ENCODE measurements at places on chromosomes 7 and 10.

DNA sequence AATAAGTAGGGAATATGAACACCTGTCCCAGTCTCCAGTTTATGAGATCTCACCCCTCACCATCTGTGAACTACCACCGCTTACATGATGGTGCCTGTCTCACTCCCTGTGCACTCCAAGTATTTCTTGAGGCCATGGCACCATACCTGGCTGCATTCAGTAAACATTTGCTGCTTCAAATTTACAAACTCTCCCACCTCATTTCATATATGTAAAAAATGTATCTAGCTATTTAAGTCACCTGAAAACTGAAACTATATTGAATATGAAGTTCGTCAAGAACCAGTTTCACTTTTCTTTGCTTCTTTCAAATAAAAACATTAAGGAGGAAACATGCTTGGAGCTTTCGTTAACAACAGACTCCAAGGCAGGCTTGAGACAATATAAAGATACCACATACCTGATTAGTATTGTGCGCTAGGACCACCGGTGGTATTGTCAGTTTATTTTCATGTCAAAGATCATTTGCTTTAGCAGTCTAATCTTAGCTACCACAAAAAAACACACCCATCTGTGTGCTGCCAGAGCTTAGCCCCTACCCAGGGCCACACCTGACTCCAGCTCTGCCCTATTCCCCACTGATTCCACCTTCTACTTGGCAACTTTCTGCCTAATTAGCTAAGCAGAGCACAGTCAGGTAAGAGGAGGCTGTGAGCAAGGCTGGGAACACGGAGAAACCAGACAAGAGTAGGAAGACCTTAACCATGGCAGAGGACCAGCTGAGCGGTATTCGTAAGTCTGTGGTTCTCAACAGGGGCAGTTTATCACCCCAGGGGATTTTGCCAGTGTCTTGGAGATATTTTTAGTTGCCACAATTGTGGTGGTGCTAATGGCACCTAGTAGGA lies 92.0 kb downstream of the ZFAND4 start:
- peak; percentile 24 for DNase-seq

DNA sequence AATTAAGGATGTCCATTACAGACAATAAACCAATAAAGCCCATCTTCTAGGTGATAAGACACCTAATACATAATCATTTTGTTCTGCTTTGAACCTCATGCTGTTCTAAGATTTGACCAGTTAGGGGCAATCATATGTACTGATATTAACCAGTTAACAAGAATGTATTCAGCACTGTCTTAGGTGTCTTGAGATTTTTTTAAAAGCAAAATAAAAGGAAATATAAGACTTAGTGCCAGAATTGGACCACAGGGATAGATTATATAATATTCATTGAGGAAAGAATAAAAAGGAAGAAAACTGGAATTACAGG lies 32.0 kb downstream of the IMMP2L start:
- DNase-seq: no peak

DNA sequence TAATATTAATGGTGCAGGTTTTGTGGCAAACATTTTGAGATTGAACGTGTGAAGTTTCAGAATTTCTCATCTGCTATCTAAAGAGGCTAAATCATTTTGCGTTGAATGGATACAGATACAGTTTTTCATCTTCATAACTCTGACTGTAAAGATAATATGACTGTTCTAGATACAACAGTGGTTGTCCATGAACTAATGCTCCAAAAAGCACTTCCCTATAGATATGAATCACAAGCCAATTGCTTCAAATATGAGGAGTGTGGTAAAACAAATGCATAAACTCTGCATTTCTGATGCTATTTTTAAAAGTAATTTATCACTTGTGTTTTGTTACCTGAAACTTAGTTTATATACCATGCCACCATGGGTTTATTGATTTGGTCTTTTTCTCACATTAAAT lies 750.1 kb downstream of the MAGI2 start:
- DNase-seq: no peak

DNA sequence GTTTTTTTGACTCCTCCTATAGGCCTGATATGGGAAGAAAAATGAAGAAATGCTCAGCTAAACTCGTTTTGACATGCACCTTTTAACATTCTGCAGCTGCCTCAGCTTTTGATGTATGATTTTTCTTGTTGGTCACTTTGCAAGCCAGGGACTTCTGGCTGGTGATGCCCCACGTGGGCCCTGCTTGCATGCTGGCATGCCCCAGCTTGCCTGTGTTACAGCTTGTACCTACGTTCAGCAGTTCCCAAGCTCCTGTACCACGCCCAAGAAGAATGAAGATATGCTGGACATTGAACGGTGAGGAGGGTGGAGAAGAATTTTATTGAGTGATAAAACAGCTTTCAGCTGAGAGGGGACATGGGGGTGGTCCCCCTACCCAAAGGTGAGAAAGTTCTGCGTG lies 245.6 kb upstream of the FZD8 start:
- DNase-seq: no peak

GRCh38 chr7:148299350-148300276 lies 291.0 kb upstream of the C7orf33 start:
- no peak for DNase-seq

DNA sequence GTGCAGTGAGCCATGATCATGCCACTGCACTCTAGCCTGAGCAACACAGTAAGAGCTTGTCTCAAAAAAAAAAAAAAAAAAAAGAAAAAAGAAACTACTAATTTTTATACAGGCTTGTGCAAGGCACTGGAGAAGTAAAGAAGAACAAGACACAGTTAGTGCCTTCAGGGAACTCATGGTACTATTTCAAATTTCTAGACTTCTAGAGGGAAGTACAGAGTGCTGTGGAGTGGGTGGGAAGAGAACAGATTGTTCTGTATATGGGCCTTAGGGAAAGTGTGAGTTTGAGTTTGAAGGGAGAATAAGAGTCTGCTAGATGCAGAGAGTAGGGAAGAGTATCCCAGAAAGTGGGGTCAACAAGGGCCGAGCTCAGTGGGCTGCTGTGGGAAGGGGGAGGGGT lies 234.8 kb downstream of the PHTF2 start:
- no peak for DNase-seq

- no peak for DNase-seq
Observed at GRCh38 chr10:18155321-18155720, 15.1 kb downstream of the CACNB2 start.

DNA sequence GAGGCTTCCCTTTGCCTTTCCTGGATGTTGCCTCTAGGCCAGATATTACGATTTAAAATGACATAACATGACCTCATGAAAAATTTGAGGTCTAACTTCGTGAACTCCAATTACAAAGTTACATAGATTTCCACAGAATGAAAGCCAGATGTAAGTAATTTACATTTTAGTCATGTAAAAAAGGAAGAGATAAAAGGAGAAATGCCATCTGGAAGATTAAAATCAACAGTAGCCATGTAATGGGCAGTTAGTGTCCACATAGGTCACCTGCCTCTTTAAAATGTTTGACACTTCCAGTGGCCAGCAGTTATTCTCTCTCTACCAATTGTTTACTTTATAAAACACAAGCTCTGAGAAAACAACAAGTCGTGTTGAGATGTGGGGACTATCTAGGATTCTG lies 4.1 kb upstream of the VSTM2A start:
- no peak for DNase-seq

DNA sequence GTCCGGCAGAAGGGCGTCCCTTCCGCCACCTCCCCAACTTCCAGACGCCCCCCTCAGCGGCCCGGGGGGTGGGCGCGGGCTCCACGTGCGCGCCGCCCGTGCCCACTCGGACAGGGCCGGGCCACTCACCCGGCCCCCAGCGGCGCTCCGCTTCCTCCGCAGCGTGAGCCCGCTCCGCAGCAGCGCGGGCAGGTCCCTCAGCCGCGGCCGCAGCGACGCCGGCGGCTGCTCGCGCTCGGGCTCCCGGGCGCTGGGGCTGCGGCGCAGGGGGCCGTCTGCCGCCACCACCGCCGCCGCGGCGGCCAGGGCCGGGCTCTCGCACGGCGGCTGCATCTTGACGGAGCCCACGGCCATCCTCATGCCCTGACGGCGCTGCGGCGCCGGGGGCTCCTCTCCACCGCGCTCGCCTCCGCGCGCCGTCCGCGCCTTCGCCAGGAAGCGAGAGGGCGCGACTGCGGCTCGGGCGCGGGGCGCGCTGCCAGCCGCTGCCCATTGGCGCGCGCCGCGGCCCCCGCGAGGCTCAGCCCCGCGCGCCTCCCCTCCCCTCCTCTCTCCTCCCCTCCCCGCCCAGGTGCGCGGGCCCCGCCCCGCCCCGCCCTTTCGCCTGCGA lies at the start of gene RAPGEF5:
RAPGEF5 (minus strand) TSS at position 454 of the 610 bp plus-strand sequence; CDS start at position 360, 94 bp downstream.
- no peak for DNase-seq

GRCh38 chr7:40506158-40506557 lies 371.4 kb downstream of the SUGCT start:
- DNase-seq: no peak

GRCh38 chr7:81626008-81626407 lies 143.8 kb downstream of the HGF start:
- no peak for DNase-seq

DNA sequence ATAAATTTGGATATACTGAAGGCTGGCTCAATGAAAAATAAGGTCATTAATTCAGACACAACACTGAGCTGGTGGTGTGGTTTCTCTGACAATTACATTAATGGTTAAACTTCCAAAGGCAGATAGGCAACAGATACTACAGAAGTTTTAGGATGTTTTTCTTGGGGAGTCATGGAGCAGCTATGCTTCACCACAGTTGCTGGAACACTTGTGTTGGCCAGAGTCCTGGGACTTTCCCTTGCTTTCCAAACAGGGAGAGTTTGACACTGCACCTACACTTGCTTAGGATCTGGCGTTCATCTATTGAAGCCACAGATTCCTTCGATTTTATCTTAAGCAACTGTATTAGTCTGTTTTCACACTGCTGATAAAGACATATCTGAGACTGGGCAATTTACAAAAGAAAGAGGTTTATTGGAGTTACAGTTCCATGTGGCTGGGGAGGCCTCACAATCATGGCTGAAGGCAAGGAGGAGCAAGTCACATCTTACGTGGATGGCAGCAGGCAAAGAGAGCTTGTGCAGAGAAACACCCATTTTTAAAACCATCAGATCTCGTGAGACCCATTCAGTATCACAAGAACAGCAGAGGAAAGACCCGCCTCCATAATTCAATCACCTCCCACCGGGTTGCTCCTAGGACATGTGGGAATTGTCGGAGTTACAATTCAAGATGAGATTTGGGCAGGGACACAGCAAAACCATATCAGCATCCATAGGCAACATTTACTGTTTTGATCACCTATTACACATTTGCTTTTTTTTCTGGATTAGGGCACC lies 27.8 kb upstream of the TMEM178B start:
- no peak for DNase-seq

GRCh38 chr7:129831424-129832058 lies 121.2 kb downstream of the UBE2H start:
- no peak for DNase-seq

DNA sequence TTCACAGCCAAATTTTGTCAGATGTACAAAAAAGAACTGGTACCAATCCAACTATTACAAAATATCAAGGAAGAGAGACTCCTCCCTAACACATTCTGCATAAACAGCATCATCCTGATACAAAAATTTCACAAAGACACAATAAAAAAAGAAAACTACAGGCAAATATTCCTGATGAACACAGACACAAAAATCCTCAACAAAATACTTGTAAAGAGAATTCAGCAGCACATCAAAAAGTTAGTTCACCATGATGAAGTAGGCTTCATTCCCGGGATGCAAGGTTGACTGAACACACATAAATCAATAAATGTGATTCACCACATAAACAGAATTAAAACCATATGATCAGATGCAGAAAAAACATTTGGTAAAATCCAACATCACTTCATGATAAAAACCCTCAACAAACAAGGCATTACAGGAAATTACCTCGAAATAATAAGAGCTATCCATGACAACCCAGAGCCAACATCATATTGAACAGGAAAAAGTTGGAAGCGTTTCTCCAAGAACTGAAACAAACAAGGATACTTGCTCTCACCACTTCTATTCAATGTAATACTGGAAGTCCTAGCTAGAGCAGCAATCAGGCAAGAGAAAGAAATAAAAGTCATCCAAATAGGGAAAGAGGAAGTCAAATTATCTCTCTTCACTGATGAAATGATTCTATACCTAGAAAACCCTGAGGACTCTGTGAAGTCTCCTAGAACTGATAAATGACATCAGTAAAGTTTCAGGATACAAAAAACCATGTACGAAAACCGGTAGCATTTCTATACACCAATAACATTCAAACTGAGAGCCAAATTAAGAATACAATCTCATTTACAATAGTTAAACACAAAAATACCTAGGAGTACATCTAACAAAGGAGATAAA lies 223.1 kb downstream of the REEP3 start:
- no peak for DNase-seq

DNA sequence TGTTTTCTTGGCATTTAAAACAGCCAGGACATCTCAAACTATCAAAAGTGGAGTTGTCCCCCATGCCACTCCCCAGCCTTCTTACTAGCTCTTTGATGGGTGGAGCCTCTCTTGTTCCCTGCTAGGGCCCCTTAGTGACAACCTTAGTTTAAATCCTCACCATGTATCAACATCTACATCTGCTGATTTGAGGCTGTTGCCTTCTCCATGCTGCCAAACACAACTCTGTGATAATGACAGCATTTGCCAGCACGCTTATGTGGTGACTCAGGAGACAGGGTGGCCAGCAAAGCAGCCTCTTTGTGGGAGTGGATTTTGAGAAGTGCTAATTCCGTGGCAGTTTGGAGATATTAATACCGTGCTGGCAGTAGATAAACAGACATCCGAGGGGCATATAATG lies 145.4 kb downstream of the LRRC4 start:
- no peak for DNase-seq

GRCh38 chr10:54402576-54402975 lies 398.5 kb downstream of the PCDH15 start:
- DNase-seq: no peak

GRCh38 chr7:155355745-155356144 lies 58.1 kb downstream of the INSIG1 start:
- no peak for DNase-seq

DNA sequence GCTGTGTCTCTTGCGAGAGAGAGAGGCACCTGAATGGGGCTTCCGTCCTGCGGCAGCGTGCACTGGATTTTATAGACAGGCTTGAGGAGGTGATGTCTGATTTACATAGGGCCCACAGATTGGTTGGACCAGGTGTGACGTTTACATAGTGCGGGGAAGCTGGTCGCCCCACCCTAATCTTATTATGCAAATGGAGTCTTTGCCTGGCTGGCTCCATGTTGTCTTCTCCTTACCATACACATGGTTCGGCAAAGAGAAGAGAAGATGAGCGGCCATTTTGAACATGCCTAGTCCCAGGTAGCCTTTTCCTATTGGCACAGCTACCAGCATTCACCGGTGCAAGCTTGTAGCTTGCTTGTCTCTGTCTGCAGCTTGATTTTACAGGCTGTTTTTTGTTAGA lies 238.5 kb upstream of the GALNT17 start:
- no peak for DNase-seq

- DNase-seq: no peak
Observed at GRCh38 chr10:104340641-104341040, 2.4 kb upstream of the ITPRIP start.

- no peak for DNase-seq
Observed at GRCh38 chr10:49114718-49115014, 656 bp downstream of the VSTM4 start.

GRCh38 chr7:2643386-2644219 lies 11.8 kb downstream of the TTYH3 start:
- no peak for DNase-seq

GRCh38 chr7:156049366-156049765 lies 237.1 kb upstream of the SHH start:
- DNase-seq: no peak

Data from activated CD4-positive, alpha-beta T cell treated with anti-CD3 and anti-CD28 coated beads, Interleukin-2, amount 50 U/mL, for 16 hours (primary cell).